ENCODE measurements at places on chromosomes 1 and 21.

DNA sequence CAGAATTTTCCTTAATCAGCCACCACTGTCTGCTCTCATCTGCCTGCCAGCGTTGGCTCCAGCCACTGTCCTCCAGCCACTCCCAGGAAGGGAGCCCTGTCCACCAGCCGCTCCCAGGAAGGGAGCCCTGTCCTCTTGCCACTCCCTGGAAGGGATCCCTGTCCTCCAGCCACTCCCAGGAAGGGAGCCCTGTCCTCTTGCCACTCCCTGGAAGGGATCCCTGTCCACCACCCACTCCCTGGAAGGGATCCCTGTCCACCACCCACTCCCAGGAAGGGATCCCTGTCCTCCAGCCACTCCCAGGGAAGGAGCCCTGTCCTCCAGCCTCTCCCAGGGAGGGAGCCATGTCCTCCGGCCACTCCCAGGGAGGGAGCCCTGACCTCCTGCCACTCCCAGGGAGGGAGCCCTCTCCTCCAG, 726.5 kb downstream of the PTPRU start:
- no peak for DNase-seq

- peak; percentile 53 for DNase-seq
These were observed 156.6 kb downstream of the AK5 start for GRCh38 chr1:77438236-77438913.

GRCh38 chr1:229650045-229650444, 24.0 kb downstream of the URB2 start:
- DNase-seq, result no peak

DNA sequence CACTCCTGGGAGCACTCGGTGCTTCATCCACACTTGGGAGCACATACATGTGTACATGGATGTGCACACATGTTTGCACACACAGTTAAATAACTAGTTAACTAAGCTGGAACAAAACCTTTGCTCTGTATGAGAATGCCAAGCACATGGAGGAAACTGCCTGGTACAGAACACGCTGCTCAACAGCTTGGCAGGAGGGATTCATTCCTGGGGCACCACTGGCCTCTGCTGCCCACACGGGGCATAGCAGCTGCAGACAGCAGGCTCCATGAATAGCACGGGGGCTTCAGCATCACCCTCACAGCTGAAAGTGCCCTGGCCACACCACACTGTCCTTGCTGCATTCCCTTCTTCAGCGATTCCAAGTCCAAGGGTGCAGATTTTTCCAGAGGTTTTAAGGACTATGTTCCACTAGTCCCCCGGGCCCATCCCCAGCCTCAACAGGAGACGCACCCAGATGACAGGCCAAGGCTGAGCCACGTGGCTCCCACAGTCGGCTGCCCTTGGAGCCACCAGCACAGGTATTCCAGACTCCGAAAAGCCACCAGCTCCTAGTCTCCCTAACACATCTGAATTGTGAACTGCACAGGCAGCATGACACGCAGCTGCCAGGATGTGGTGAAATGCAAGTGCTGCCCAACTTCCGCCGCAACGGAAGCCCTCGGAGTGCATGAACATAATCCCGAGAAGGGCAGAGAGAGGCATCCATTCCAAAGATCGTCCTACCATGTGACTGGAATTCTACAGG, 16.9 kb downstream of the NPHP4 start:
- peak; percentile 79 for DNase-seq

- no peak for DNase-seq
These were observed 3.4 kb upstream of the MYBPH start for GRCh38 chr1:203178821-203179666.

GRCh38 chr1:207644166-207644851, 624 bp upstream of the CR1L start:
- DNase-seq, result no peak

- no peak for DNase-seq
These were observed 68.0 kb downstream of the RUNX3 start for GRCh38 chr1:24861821-24862727.

GRCh38 chr1:108179018-108179417, 21.1 kb downstream of the SLC25A24 start:
- DNase-seq, result no peak

- no peak for DNase-seq
These were observed 14.9 kb upstream of the SMIM12 start for GRCh38 chr1:34874296-34874952.

- no peak for DNase-seq
These were observed 46.8 kb downstream of the PTPRU start for GRCh38 chr1:29282924-29283803.

DNA sequence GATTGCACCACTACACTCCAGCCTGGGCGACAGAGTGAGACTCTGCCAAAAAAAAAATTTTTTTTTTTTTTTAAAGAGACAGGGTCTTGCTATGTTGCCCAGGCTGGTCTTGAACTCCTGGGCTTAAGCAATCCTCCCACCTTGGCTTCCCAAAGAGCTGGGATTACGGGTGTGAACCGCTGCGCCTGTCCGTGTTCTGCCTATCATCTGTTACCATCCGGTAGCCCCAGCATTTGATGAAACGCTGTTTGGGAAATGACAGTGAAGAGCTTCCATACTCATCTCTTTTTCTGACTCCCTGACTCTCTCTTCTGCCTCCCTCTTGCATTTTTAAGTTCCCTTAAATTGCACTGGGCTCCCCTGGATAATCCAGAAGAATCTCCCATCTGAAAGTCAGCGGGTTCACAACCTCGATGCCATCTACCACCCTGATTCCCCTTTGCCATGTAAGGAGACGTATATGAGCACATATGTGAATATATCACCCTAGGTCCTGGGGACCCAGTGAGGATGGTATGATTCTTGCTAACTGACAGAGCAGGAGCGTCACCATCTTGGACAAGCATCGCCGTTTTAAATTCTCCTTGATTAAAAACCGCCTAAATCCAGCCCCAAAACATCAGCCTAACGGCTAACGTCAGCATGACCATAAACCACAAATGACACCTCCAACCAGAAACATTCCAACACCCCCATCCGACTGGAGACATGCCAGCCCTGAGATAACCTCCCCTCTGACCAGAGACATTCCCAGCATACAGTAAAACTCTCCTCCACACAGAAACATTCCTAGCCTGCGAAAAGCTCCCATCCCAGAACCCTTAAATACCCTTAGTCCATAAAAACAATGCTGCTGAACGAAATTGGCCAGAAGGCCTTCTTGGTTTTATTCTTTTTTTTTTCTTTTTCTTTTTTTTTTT, 12.4 kb downstream of the TNFRSF8 start:
- DNase-seq, result no peak

GRCh38 chr1:24952413-24952841, 22.4 kb upstream of the RUNX3 start:
- DNase-seq, result no peak

- DNase-seq, result no peak
These were observed 104.9 kb upstream of the SOD1 start for GRCh38 chr21:31554511-31555022.

DNA sequence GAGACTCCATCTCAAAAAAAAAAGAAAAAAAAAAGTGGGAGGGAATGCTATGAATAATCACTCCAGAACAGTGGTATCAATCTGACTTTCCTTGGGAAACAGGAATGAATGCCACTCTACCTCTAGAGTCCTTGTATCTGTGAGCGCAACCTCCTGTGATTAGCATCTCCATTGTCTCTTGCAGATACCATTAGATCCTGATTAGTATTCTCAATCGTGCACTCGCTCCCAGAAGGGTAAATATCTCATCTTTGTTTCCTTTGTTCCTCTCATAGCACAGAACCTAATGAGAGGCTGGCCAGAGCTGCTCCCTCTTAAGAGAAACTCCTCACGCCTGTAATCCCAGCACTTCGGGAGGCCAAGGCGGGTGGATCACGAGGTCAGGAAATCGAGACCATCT, 184.4 kb upstream of the KCNK2 start:
- DNase-seq, result no peak

DNA sequence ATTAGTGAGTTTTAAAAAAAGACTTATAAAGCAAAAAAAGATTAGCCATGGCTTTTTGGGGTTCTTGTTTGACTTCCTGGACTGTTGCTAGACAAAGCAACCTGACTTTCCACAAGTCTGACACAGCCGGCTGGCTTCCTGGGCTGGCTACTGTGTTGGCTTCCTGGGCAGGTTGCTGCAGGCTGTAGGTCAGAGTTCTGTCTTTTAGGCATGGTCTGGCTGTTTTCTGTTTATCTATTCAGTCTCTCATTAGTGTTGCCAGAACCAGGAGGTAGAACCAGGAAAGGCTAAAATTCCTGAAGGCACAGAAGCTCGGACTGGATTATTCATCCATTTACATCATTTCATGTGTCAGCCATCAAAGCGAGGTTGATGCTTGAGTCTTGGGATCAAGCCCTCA, 88.6 kb upstream of the SLC35F3 start:
- DNase-seq, result no peak

DNA sequence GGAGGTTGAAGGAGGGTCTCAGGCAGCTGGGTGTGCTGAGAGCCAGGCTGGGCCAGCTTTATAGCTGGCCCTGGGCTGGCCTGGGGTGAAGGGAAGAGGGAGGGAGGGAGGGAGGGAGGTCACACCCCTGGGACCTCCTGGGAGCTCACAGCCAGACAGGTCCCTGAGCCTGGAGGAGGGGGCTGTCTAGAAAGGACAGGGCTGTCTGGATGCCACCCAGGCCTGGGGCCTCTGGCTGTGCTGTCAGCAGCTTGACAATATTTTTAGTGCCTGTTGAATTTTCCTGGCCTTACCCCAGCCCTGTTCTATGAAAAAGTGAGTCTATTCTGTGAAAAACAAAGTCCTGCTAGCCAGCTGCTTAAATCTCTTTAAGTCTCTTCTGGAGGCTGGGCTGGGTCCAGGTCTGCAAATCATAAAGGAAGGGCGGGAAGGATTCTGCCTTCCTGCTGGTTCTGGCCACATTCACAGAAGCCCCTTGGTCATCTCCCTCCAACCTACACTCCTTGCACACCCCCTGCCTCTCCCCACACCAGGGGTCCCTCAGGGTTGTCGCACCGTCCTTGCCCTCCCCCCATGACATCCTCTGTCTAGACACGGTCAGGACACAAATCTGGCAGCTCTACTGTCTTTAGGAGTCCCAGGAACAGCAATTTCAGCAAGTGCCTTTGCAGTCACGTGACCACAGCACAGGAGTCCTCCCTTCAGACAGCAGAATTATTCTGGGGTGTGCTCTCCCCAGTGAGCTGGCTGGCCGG, at the start of gene LEFTY2:
Gene LEFTY2, minus strand, starts transcription at position 34 of the 755 bp plus-strand sequence. CDS start 80 bp downstream, outside the sequence.
- no peak for DNase-seq

DNA sequence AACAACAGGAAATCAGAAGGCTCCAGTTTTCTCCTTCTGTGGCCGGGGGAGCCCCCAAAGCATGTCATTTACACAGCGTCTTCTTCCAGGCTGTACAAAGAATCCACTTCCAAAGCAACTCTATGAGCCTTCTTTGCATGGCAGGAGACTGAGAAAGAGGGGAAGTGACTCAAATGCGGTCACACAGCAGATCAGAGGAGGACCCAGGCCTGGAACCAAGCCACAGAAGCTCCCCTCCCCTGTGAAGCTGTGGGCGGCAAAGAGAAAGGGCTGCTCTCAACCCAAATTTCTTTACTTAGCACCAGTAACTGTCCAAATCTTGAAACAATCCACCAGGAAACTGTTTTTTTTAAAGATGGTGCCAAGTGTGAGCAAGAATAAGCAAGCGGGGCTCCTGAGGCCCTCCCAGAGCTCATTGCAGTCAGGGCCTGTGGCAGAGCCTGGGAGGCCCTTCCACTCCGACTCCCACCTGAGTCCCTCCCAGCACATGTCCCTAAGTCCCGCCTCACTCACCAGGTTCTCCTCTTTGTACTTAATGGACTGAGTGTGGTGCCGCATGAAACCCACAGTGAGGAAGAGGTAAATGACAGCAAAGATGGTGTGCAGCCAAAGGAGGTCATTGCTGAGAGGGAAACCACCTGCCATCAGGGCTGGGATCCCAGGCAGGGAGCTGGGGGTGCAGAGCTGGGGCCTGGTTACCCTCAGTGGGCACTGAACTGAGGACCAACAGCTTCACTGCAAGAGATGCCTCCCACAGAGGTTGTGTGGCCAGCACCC, 15.9 kb downstream of the TMEM63A start:
- DNase-seq, result no peak

GRCh38 chr1:54273092-54273794, 73.3 kb downstream of the MRPL37 start:
- peak; percentile 88 for DNase-seq

DNA sequence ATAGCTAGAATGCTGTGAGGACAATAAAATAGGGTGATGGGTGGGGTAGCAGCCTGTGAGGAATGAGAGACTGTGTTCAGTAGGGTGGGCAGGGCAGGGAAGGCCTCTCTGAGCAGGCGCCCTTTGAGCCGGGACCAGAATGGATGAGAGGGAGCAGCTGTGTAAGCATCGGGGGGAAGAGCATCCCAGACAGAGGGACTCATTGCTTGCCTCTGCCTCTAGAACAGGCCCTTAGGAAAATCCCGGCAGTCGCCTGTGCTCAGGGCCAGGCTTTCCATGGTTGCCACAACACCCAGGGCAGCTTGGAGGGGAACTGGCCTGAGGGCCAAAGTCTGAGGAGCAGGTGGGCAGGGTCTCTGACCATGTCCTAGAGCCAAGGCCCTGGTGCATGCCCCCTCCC, 774 bp downstream of the SLC2A7 start:
- DNase-seq, result no peak

GRCh38 chr21:32186804-32187203, 92.0 kb downstream of the MIS18A start:
- DNase-seq, result no peak

DNA sequence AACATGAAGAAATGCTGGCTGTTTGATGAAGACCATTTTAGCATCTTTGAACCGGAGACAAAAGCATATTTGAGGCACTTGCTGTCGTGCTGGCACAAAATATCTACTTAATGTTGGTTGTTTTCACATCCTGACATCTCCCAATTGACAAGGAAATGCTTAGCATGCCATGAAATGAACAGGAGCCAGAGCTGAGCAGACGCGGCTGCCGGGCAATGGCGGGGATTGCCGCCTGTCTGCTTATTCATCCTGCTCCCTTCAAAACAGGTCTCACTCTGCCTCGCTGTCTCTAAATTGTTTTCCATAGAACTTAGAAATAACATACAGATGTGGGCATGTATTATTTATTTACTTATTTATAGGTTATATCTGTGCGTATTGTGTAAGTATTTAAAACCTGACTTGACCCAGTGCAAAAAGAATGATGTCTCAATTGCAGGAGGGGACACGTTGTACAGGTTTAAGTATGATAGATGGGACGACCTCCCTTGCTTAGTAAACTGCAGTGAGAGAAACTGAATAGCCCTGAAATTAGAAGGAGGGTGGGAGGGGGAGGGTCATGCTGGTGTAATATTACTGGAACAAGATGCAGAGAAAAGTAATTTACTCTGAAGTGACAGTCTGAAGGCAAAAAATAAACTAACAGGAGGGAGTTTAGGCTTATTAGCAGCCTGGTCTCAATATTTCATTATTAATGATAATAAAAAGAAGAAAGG, 590.4 kb upstream of the PLXNA2 start:
- DNase-seq, result no peak

GRCh38 chr1:179043266-179043665, 17.6 kb downstream of the FAM20B start:
- DNase-seq, result no peak

DNA sequence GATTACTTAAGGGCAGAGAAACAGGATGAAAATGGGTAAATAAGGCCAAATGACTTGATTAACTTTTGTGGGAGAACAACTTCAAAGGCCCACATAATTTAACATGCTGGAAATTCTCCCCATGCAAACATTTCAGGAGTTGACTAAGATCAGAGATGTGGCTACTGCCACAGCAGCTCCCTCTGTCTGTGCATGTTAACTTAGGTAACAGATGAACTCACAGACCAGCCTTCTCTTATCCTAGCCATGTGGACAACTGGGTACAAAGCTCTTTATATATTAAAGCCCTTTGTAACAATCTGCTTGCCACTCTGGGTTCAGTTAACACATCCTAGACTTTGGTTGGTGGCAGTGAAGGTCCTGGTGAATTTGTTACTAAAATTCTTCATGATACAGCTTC, 33.2 kb downstream of the BEND5 start:
- no peak for DNase-seq

GRCh38 chr1:215277532-215277931, 195.0 kb downstream of the KCNK2 start:
- DNase-seq, result no peak
